ENCODE measurements at places on chromosomes 16 and 17.
A peak's percentile ranks its signal among the peaks of the same experiment; 100 is the strongest.

GRCh38 chr16:50600582-50601283, 52.5 kb downstream of the NKD1 start:
- peak; percentile 35 for DNase-seq

DNA sequence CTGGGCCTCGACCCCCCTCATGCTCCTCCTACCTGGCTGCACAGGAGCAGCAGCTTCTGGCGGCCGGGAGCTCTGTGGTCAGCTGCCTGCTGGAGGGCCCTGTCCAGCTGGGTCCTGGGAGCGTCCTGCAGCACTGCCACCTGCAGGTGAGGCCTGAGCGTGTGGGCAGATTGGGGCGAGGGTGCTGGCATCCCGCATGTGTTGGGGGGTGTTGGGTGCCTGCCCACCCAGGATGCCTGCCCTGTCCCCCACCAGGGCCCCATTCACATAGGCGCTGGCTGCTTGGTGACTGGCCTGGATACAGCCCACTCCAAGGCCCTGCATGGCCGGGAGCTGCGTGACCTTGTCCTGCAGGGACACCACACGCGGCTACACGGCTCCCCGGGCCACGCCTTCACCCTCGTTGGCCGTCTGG, 16.5 kb downstream of the FCSK start:
- no peak for DNase-seq

GRCh38 chr16:78240459-78241222, 141.2 kb downstream of the WWOX start:
- no peak for DNase-seq

DNA sequence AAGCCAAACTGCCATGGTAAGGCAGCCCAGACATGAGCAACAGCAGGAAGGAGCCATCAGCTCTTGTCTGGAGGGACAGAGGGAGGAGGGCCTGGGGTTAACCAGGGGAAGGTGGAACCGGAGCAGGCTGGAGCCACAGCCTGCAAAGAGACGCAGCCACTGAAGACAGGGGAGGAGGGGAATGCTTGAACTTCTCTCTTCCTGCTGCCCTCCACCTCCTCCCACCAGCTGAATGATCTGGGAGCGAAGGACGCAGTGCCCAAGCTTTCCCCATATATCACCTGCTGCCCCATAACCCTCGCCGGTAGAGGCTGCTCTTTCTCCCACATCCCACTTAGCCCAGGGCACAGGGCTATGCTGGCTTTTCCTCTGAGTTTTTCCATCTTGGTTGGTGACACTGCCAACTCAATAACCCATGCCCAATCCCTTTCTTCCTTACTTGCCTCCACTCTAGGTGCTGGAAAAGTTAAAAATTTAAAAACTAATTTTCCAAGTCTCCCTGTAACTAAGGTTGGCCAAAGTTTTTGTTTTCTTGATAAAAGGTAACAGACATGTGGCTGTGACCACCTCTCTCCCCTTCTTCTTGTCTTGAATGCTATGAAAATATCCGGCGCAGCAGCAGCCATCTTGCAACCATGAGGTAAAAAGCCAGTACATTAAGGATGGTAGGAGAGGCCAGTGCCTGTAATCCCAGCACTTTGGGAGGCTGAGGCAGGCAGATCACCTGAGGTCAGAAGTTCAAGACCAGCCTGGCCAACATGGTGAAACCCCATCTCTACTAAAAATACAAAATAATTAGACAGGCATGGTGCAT, 21.8 kb upstream of the CACNG4 start:
- DNase-seq = no peak

GRCh38 chr17:27668488-27668823, 37.5 kb downstream of the LGALS9 start:
- no peak for DNase-seq

GRCh38 chr17:65108152-65108551, 29.0 kb upstream of the RGS9 start:
- no peak for DNase-seq

DNA sequence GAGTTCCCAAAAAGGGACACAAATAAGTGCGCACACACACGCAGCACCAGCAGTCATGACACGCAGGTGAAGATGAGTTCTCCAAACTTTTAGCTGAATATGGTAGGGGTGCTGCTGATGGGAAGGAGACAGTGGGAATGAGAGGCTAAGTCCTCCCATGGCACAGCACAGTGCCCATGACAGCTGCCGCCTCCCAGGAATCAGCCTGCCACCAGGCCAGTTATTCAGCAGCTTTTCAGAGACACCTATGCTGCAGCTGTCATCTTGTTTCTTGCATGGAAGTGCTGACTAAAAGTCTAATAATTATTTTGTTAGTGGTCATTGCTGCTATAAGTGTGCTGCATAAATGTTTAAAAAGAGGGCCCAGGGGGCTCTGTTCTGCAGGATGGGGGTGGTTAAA, 12.2 kb downstream of the WFIKKN2 start:
- peak; percentile 59 for DNase-seq

DNA sequence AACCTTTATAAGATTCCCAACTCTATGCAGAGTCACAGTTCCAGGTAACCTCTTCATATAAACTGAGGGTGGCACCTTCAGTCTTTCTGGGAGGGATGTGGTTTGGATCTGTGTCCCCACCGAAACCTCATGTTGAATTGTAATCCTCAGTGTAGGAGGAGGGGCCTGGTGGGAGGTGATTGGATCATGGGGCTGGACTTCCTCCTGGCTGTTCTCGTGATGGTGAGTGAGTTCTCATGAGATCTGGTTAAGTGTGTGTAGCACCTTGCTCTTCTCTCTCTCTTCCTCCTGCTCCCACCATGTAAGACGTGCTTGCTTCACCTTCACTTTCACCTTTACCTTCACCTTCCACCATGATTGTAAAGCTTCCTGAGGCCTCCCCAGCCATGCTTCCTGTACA, 30.5 kb downstream of the HS3ST2 start:
- DNase-seq = no peak

- DNase-seq = no peak
These were observed 106.6 kb downstream of the CLEC16A start for GRCh38 chr16:11050944-11051343.

DNA sequence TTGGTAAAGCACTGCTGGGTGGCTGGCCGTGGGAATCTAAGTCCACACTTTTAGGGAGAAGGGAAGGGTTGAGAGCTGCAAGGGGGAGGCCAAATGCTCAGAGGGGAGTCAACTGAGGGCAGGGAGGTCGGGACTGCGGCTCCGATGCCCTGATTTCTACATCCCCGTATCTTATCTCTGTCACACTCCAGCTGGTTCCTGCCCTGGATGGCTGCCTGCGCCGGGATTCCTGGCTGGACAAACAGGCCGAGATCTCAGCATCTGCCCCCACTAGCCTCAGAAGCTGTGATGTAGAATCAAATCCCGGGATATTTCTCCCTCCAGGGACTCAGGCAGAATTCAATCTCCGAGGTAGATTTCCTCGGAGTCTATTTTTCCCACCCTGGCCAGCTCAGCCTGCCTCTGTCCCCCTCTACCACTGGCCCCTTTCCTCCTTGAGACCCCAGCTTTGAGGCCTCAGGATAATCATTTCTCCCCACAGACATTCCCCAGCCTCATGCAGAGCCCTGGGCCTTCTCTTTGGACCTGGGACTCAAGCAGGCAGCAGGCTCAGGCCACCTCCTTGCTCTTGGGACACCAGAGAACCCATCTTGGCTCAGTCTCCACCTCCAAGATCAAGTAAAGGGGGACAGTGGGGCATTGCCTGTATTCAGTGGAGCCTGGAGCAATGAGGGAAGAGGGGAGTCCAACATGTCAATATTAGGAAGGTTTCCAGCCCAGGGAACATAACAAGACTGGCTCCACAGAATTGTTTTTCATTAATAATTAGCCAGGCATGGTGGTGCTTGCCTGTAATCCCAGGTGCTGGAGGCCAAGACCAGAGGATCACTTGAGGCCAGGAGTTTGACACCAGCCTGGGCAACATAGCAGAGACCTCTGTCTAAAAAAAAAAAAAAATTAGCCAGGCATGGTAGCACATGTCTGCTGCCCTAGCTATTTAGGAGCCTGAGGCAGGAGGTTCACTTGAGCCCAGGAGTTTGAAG, 1.8 kb downstream of the SHBG start:
- no peak for DNase-seq

DNA sequence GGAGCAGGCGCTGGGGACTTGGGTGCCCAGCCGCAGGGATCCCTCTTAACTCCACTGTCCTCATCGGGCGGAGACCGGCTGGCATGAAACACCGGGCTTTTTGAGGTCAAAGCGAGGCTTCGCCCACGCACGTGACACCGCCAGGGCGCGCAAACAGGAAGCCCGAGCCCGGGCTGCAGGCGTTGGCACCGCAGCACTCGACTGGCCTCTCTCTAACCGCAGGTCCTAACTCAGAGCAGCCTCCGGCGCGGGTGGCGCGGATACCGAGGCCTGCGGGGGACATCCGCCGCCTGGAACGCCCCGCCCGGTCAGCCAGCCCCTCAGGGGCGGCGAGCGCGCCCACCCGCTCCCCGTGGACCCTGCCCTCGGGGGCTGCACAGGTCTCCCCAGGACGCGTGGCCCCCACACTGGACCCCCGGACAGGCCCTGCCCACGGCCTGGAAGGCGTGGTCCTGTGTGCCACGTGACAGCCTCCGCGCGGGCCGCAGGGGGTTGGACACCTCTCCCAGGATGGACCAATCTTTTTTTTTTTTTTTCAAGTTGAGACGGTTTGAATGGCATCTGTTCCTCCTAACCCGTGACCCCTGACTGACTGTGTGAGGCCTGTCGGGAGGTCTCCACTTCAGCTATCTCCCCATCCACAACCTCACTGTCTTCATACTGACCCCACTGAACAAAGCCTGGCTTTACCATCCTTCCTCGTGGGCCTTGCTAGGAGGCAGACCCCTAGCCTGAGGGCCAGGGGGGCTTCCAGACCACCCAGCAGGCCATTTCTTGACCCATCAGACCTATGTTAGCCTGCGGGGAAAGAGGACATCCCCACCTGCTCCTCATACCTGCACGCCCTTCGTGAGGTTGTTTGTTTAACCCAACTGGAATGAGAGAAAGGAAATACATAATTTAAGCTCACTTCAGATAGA, 8.4 kb upstream of the SLC47A2 start:
- DNase-seq = peak; percentile 89

- peak; percentile 91 for DNase-seq
These were observed 4.3 kb downstream of the MYO1C start for GRCh38 chr17:1487939-1488825.

DNA sequence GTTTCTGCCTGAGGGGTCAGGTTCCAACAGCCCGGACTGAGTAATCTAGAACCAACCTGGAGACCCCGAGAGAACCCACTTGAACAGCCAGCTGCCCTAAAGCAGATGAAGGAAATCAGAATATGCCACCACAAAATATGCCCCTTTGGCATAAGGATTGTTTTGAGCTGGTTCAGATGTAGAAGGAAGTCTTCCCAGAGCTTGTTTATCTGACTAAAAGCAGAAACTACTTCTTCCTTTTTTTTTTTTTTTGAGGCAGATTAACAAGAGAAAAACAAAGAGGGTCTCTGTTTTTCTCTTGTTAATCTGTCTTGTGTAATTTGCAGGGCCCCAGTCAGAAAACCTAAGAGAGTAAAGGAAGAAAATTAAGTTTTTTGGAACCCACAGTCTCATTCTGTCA, 53.0 kb downstream of the PECAM1 start:
- no peak for DNase-seq

- no peak for DNase-seq
These were observed 10.0 kb upstream of the MRPS23 start for GRCh38 chr17:57859601-57860413.

DNA sequence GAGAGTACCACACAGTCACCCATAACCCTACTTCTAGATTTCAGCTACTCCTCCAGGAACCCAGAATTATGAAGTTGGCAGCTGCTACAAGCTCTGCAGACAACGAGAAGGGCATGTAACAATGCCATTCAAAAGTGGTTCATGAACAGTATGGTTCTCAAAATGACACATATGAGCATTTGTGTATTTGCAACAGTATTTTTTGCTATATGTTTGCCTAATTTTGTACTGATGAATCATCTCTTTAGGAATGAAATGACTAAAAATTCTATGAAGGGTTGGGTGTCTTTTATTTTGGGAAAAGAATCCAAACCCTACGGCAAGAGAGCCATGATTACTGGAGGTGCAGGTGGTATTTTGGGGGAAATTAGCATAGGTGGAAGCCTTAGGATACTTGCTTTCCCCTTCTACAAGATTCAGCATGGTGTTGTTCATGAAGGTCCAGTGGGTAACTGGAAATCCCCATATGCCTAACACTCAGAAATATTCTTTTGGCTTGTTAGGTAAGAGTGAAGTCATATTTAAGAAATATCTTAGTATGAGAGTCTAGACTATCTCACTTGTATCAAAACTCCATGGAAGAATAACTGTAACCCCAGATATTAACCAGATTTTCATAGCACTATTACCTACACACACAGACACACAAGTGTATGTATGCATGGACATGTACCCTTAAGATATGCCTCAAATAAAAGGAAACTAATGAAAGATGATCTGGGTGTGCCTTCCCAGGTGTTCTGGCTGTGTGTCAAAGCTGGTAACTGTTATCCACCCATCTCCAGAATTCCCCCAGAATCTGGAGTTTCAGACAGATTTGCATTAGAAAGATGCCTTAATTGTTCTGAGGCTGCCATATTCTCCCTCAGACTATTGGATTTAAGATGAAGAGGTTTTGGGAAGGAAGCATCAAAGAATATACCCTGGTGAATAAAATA, 688.2 kb upstream of the SOX9 start:
- DNase-seq = no peak

GRCh38 chr17:1986783-1987451, 38.2 kb downstream of the RTN4RL1 start:
- peak; percentile 44 for DNase-seq

DNA sequence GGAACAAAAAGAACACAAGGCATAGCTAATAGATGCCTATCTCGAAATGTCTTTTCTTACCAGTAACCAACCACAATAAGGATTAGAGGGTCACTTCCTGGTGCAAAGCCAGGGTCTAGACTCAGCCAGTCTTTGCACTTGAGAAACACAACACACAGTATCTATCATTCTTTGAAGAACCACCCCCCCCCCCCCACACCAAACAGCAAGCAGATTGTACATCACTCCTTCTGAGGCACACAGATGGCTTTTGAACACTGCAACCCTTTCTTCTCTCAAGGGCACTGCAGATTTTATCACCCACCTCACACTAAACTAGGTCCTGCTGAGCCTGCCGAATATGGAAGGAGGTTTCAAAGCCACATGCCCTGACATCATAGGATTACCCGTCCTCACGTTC, 145.6 kb downstream of the AATF start:
- no peak for DNase-seq

DNA sequence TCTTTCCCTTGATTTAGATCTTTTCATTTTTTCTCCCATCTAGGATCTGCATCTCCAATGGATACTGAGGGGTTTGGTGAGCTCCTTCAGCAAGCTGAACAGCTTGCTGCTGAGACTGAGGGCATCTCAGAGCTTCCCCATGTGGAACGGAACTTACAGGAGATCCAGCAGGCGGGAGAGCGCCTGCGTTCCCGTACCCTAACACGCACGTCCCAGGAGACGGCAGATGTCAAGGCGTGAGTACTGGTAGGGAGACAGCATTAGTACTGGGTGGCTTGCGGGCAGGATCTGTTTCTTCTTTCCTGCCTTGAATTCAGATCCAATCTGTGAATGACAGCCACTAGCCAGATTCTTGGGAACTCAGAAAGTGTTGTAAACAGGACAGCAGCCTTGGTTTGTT, 18.3 kb downstream of the NUP93 start:
- DNase-seq = no peak

- peak; percentile 15 for DNase-seq
These were observed 16.4 kb upstream of the SMIM36 start for GRCh38 chr17:55527540-55528118.

GRCh38 chr16:30113031-30113710, at the start of gene GDPD3:
Gene GDPD3 (minus strand): TSS chr16:30113537. CDS start chr16:30113478, 59 bp downstream.
- peak; percentile 86 for DNase-seq

- no peak for DNase-seq
These were observed 2.1 kb downstream of the P2RX5 start for GRCh38 chr17:3693829-3694231.

GRCh38 chr16:84782846-84783245, 36.9 kb upstream of the CRISPLD2 start:
- no peak for DNase-seq

- DNase-seq = no peak
These were observed 99.9 kb upstream of the LHX1 start for GRCh38 chr17:36837195-36837938.
